ENCODE measurements at places on chromosomes 1 and 21.
A peak's percentile ranks its signal among the peaks of the same experiment; 100 is the strongest.

- no peak for DNase-seq
Measured at GRCh38 chr21:26307640-26308039, 137.1 kb upstream of the APP start.

DNA sequence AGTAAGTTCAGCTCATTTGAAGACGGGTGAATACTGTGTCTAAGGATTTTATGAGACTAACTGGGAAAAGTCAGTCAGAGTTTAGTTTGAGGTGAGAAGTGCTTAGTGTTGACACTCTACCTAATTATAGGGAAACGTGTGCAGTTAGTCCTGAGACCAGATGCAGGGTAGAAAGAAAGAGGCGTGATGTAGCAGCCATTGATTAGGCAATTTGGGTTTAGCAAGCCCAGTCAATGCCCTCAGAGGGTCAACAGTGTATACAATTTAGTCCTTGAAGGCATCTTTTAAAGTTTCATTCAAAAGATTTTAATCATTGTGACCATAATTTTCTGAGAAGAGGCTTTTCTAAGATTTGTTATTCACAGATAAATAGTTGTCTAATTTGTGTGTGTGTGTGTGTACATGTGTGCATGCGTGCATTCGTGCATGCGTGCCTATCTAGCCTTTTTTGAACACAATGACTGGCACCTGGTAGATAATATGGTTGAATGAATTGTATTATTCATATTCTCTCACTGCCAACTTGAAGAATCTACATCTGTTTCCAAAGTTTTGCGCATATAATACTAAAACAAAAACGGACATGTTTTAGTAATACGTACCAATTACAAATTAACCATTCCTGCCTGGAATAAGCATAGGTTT, 332.9 kb downstream of the SRGAP2C start:
- DNase-seq: no peak

GRCh38 chr1:93955765-93956164, 46.5 kb upstream of the GCLM start:
- no peak for DNase-seq

DNA sequence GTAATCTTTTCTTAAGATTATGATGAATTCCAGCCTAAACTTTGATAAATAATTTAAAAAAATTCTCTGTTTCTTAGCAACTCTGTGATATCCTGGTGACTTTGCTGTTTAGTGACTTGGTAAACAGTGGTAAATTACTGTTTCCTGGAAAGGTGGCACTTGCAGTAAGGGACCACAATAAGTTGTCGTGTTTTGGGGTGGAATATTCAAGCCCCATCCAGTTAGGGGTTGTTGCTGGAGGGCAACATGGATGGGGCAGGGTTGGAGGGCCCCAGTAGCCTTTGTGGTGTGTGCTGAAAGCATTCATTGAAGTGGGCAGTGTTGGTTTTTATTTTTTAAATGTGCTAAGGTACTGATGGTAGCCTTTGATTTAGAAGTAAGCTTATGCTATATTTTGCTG, 30.3 kb downstream of the PRDM2 start:
- DNase-seq: no peak

GRCh38 chr21:42586406-42586805, 67.0 kb upstream of the PDE9A start:
- no peak for DNase-seq

DNA sequence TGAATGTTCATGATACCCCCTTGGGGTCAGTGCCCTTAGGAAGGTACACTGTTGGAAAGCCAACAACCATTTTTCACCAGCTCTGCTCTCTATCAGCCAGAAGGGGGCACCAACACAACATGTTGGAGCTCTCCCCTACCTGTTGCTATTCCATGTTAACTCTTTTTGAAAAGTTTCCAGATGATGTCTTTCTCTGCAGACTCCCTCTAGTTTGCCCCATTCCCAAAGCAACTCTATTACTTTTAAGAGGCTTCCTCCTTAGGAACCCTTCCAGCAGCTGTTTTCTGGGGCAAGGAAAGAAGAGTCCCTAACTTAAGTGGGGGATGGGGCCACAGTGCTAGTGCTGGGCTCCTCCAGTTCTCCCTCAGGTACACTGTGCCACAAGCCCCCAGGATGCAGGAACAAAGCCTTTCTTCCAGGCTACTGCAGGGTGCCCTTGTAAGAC, 22.9 kb upstream of the NDC1 start:
- peak; percentile 32 for DNase-seq

DNA sequence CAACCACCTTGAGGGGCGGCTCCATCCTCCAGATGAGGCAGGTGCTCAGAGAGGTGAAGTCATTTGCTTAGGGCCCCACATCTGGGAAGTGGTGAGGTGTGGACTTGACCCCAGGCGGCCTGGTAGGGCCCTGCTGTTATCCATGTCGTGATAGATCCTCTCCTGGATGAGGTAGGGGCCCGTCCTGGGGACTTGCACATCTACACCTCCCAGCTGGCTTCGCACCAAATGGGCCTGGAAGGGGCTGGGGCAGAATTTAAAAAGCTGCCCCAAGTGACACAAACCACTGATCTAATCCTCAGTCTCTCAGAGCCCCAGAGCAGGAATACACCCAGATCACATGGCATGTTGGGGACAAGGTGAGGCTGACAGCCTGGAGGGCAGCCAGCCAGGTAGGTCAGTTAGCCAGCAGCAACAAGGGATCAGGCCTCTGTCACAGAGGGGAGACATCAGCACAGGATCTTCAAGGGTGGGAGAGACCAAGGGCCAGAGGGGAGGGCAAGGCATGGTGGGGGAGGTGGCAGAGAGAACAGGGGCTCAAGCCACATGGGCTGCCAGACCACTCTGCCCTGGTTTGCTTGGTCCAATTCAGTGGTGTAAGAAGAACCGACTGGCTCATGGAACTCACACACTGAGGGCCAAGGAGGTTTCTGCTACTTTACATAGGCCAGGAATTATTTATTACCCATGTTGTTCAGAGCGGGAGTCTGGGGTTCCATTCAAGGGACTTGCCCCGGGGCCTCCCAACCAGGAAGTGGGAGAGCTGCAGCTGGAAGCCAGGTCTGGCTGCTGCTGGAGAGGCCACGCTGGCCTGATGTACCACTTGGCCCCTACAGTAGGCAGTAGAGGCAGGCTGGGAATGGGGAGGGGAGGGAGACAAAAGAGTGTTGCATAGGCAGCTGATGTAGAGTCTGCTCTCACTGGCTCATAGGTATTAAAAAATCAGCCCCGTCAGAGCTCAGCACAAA, 12.1 kb downstream of the LRP8 start:
- DNase-seq: no peak

DNA sequence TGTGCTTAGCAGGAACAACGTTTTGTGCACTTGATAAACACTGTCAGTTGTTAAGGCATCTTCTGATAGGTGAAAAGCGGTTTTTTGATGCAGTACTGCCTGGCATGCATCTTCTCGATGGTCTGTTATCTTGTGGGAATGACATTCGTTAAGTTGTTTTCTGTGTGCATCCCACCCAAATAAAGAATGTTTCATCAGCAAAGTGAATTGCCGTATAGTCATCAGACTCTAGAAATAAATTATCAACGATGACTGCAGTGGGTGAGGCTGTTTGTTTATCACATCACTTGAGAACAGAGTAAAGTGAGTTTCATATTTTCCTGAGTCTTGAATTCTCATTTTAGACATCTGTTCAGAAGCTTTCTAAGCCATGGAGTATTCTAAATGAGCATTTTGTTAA, 34.1 kb downstream of the NFIA start:
- DNase-seq: no peak

DNA sequence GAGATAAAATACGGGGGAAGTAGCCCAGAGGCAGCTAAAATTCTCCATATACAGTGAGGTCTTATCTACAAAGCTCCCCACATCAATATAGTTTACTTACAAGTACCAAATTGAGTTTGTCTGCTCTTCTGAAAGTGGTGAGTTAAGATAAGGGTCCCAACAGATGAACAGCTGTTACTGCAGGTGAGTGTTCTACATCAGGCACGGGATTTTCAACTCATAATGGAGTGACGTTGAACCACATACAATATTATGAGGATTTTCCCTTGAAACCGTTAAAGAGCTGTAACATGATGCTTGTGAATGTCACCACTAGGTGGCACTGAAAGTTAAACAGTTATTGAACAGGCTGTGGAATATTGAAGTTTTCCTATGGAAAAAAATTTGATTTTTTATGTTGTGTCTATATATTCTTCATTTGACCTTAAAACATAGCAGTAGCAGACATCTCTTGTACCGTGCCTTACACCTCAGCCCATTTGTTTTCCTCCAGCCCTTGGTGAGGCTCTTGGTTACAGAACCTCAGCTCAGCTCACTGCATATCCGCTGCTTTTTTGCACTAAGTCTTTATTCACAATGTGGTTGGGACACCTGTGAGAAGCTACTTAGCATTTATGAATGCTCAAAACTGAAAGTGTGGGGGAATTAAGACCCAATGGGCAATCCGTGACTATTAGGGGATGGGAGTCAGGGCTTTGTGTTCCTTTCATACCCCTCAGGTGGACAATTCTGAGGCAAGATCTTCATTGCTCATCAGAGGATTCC, 23.2 kb downstream of the CD1D start:
- DNase-seq: peak; percentile 69

GRCh38 chr1:31665234-31665878, 20.7 kb upstream of the PEF1 start:
- DNase-seq: no peak

- DNase-seq: no peak
Measured at GRCh38 chr21:42341776-42342542, 8.8 kb downstream of the TFF2 start.

DNA sequence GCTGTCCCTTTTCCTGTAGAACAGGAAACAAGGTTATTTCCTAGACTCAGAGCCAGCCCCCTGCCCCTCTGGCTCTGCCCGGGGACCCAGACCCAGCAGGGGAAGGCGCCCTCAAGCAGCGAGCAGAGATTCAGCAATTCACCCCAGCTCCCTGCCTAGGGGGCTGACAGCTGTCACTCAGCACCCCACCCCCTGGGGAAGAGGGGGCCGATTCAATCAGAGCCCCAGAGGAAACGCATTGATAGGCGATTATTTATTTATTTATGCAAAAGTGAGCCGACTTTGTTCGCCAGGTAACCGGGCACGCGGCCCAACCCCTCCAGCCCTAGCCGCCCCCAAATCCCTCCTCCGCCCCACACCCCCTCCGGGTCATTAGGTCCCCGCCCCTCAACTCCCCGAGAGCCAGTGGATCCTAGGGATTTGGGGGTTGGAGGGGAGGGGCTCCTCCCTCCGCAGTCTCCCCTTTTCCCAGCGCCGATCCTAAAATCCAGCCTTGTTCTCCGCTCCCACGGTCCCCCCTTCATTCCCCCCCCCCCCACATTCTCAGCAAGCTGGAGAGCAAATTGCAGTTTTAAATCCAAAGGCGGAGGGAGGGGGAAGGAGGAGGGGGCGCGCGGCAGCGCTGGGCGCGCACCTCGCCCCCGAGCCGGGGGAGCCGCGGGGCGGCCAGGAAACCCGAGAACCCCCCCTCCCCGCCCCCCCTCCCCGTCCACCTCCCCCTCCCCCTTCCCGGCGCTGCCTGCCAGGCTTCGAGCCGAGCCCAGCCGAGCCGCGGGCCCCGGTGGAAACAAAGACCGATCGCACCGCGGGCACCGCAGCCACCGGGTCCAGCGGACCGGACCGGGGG, 1.3 kb downstream of the AHDC1 start:
- DNase-seq: no peak

DNA sequence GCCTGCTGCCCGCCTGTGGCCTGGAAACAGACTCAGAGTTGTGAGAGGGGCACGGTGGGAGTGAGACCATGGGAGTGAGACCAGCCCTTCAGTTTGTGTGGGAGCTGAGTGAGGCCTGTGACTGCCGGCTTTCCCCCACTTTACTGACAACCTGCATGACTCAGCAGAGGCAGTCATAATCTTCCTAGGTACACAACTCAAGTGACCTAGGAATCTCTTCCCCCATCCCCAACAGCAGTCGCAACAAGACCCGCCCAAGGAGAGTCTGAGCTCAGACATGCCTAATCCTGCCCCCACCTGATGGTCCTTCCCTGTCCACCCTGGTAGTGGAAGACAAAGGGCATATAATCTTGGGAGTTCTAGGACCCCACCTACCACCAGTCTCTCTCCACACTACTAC, 44.2 kb downstream of the KLHL20 start:
- DNase-seq: no peak

DNA sequence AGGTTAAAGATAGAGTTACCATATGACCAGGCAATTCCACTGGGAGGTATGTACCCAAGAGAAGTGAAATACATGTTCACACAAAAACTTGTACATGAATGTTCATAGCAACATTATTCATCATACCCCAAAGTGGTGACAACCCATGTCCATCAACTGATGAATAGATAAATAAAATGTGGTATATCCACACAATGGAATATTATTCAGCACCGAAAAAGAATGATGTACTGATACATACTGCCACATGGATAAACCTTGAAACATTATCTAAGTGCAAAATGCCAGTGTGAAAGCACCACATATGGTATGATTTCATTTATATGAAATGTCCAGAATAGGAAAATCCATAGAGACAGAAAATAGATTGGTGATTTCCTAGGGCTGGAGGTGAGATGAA, 53.4 kb upstream of the PAXBP1 start:
- no peak for DNase-seq

DNA sequence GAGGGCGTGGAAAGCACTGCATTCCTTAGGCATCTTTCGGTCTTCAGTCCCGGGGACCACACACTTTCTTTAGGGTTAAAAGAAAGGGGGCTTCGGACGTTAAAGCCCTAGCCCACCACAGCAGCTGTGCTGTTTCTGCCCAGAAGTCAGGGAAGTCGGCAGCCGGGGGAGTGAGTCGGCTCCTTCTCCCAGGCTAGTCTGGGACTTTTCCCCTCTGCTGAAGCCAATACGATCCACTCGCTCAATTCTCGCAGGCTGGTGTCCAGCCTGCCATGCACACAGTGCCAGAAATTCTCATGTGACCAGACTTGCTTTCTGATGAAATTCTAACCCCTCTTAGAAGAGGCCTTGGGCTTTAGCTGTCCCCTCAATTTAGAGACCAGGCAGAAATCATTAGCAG, 67.7 kb downstream of the BCAR3 start:
- no peak for DNase-seq

DNA sequence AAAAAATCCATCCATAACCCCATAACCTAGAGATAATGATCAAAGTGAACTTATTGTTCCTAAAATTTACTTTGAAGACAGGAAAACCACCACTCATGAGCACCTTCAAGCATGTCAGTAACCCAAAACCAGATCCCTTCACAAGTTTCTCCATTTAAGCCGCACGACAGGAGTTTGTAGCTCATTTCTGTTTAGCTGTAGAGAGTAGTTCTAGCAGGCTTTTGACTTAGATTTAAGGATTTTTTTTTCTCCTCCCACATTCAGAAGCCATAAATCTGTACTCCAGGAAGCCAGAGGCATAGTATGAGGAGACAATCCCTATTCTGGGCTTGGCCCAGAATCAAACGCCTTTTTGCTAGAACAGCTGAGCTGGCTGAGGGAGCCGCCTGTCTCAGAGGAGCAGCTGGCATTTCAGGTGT, 25.6 kb downstream of the TOMM20 start:
- DNase-seq: no peak

- no peak for DNase-seq
Measured at GRCh38 chr1:180185281-180185680, 30.6 kb downstream of the QSOX1 start.

- no peak for DNase-seq
Measured at GRCh38 chr1:246815693-246816270, 91.6 kb downstream of the SCCPDH start.
